ENCODE measurements at places on chromosomes 12 and 14.

- no peak for DNase-seq
These were observed 12.6 kb upstream of the FAM222A start for GRCh38 chr12:109701064-109701463.

DNA sequence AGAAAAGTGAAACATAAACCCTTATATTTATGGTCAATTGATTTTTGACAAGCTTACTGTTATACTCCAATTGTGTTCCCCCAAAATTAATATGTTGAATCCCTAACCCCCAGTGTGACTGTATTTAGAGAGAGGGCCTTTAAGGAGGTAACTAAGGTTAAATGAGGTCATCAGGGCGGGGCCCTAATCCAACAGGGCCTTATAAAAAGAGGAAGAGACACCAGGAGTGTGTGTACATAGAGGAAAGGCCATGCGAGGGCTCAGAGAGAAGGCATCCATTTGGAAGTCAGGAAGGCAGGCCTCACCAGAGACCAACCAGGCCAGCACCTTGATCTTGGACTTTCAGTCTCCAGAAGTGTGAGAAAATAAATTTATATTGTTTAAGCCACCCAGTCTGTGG, 6.5 kb upstream of the VTI1B start:
- no peak for DNase-seq

- no peak for DNase-seq
These were observed 32.1 kb downstream of the RPH3A start for GRCh38 chr12:112823582-112824149.

- DNase-seq, result no peak
These were observed 9.3 kb upstream of the HDAC7 start for GRCh38 chr12:47828976-47829482.

DNA sequence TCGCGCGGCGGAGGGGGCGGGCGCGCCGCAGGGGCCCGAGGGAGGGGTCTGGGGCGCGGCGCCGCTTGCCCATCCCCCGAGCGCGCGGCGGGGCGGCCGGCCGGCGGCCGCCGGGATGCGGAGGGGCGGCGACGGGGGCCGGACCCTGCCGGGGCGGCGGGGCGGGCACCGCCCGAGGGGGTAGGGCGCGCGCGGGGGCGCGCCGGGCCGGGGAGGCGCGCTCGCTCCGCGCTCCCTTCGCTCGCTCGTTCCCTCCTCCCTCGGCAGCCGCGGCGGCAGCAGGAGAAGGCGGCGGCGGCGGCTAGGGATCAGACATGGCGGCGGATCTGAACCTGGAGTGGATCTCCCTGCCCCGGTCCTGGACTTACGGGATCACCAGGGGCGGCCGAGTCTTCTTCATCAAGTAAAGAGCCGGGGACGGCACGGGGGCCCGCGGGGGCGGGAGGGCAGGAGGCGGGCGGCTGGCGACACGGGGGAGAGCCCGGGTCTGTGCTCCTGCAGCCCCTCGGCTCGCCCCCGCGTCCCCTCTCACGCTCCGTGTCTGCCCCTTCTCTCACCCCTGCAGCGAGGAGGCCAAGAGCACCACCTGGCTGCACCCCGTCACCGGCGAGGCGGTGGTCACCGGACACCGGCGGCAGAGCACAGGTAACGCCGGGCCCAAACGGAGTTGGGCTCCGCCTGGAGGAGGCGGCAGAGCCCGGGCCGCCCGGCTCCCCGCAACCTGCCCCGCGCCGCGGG, at the start of gene PLEKHA5:
TSS of gene PLEKHA5 (plus strand) at position 248 of the 738 bp plus-strand sequence. CDS start at position 315, 67 bp downstream.
- DNase-seq, result no peak

DNA sequence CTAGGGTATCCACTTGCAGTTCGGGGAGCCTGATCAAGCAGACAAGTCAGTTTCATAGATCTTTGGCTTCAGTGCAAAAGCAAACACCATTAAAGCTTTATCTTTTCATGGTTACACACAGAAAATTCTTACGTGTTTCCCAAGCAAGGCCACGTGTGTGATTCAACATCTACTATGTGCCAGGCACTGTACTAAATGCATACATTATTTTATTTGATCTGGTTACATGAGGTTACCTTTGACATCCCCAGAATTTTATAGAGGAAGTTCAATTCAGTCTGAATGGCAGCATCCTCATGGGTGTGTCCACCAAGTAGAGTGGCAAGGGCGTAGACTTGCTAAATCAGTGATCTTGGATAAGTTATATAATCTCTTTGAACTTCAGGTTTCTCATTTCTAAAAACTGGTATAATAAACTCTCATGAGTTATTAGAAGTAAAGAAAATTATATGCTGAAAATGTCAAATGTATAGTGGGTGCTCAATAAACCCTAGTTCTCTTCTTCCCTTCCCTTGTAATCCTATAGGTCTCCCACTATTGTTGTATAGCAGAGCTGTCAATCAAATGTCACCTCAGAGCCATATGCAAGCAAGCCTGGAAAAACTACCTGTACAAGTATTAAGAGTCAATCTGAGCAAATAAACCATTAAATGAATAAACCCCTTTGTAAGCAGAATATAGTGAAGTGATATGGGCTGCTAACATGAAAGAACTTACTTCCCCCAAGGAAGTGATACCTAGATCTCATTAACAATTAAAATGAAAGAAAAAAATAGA, 50.3 kb upstream of the TMX1 start:
- no peak for DNase-seq

Measured in amniotic stem cell (primary cell).